ENCODE measurements at places on chromosomes 4 and X.
A peak's percentile ranks its signal among the peaks of the same experiment; 100 is the strongest.

- DNase-seq = no peak
These were observed 48.0 kb downstream of the RAPGEF2 start for GRCh38 chr4:159150821-159151390.

GRCh38 chrX:12325171-12325570 lies 186.9 kb downstream of the FRMPD4 start:
- DNase-seq = no peak

- peak; percentile 52 for DNase-seq
These were observed at the start of gene BEX1 for GRCh38 chrX:103063918-103064434. BEX1 (minus strand) TSS chrX:103064171; CDS start chrX:103063274, 897 bp downstream.

GRCh38 chr4:70979445-70980008 lies 13.9 kb upstream of the DCK start:
- no peak for DNase-seq

GRCh38 chr4:107826421-107826980 lies 1.8 kb downstream of the SGMS2 start:
- DNase-seq = no peak

- no peak for DNase-seq
These were observed 831.2 kb downstream of the CCSER1 start for GRCh38 chr4:90958256-90958895.

DNA sequence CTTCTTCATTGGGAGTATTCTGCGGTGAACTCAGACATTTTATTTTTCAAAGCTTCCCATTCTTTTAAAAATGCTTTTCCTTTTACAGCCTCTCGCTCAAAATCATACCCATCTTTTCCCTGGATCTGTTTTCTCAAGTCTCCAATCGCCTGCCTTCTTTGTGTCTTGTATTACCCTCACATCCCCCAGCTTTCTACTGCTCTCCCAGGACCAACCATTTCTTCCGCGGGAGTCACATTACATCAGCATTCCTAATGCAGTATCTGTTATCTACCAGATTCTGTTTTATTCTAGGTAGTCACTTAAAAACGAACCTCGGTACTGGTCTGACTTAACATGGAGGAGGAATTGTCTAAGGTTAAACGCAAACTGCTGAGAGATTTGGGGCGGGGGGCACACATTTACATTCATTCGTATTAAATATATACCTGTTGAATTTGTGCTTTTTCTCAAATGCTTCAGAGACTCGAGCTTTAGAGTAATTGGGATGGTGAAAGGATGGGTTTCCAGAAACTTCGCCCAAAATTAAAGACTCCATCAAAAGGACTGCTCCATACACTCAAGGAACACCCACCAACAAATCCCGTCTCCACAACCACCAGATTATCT lies 493 bp upstream of the UCHL1 start:
- DNase-seq = no peak

- no peak for DNase-seq
These were observed 756 bp downstream of the PABPC5 start for GRCh38 chrX:91435395-91435794.

DNA sequence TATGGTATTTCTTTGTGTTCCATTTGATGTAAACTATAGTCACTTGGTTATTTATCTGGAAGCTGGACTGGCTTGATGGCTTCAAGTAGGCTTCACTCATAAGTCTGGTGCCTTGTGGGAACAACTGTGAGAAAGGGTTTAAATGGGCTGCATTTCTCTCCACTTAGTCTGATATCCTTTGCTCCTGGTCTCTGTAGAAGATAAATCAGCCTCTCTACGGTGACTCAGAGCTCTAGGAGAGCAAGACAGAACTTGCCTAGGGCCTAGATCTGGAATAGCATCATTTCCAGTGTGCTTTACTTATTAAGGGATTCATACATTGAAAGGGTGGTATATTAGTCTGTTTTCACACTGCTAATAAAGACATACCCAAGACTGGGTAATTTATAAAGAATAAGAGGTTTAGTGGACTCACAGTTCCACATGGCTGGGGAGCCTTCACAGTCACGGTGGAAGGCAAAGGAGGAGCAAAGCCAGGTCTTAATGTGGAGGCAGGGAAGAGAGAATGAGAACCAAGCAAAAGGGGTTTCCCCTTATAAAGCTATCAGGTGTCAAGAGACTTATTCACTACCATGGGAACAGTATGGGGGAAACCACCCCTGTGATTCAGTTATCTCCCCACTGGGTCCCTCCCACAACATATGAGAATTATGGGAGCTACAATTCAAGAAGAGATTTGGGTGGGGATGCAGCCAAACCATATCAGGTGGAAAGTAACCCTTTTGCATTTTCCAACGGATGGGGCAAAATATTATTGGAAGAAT lies 1746.4 kb upstream of the PCDH7 start:
- DNase-seq = no peak

DNA sequence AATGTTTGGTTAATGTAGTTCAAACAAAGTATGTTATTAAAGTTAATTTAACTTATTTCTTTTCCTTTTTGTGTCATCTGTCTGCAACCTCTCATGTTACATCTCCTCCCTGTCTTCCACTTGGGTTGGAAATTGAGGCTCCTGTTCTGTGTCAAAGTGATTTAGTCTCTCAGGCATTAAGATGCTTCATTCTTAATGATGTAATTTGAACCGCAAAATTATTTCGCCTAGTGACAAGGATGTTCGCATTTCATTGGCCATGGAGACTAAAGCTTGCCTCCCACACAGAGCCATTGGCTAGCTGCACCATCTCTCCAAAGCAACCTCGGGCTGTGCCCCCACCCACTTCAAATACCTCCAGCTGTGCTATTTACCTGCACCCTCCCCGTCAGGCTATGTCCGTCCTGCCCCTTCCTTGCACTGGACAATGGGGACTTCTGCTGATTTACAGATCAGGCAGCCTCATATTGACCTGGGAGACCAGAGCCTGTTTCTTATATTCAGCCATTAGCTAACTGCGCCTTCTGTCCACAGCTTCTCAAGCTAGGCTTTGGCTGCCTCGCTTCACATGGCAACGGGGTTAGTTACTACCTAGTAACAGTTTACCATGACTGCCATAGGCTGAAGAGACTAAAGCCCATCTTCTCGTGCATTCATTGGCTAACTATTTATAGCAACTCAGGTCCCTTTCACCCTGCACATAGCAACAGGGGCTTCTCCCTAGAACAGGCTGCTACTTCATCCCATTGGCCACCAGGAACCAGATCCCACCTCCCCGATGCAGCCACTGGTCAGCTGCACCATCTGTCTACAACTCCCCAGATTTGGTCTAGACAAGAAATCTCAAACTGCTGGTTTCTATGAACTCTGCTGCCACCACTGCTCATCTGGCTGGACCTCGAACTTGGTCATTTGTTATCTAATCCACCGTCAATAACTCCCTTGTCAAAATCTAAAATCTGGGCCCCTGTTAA lies 8.6 kb upstream of the ZNF157 start:
- DNase-seq = peak; percentile 54

DNA sequence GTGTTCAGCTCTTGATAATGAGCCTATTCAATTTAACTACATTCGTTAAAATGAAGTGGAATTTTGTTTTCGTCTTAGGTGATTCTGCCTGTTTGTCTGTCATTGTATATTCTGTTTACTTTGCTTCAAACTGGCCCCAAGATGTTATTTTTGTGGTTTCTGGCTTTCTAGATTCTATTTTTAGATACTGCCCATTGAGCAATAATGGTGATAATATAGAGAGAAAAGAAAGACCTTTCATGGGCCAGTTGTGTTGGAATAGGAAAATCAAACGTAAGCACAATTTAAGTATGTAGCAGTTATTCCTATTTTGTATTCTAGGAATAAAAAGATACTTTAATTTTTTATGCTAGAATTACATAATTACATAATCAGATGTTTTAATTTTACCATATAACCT lies 4.0 kb downstream of the CDKN2AIP start:
- no peak for DNase-seq
